ENCODE measurements at places on chromosomes 5 and 9. TPM values are rescaled to one million over a fixed set of nuclear protein-coding genes. Genes with fewer than 3 reads are reported as not detected.

GRCh38 chr5:72234868-72235267, 85.2 kb downstream of the MRPS27 start:
- no peak for DNase-seq
- peaks cover 68% of the 10 kb centered on the region for H3K4me1 ChIP-seq
- no peaks in the 10 kb centered on the region for H3K27me3 ChIP-seq
- no peak overlapping the region for H3K4me3 ChIP-seq
- H3K36me3 ChIP-seq = peaks cover 76% of the 10 kb centered on the region

- no peaks in the 10 kb centered on the region for H3K36me3 ChIP-seq
- peaks cover 51% of the 10 kb centered on the region for H3K4me1 ChIP-seq
- no peak overlapping the region for H3K4me3 ChIP-seq
- peak overlapping the region; percentile 99 for H3K27ac ChIP-seq
- DNase-seq = peak; percentile 39
Observed at GRCh38 chr9:129414993-129415941, 205.6 kb downstream of the C9orf50 start.

DNA sequence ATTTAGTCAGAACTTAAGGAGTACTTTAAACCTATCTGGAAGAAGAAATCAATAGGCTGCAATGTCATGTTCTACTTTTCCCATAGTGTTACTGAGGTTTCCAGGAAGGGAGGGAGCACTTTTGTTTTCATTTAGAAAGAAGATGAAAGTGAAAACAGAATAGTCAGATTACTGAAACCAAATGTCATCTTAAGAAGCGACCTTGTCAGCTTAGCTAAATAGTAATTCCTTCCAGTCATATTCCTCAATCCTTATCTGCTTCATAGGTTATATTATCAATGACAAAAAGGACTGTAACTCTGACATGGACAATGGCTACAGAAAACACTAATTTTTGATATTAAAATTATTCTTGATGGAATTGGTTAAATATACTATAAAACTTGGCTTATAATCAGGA, 27.7 kb downstream of the SAR1B start:
- H3K4me1 ChIP-seq = no peaks in the 10 kb centered on the region
- no peak overlapping the region for H3K4me3 ChIP-seq
- peaks cover 60% of the 10 kb centered on the region for H3K36me3 ChIP-seq
- no peak overlapping the region for H3K27ac ChIP-seq
- DNase-seq = no peak

- H3K36me3 ChIP-seq = no peaks in the 10 kb centered on the region
- H3K4me3 ChIP-seq = no peak overlapping the region
- no peak overlapping the region for H3K27ac ChIP-seq
- no peaks in the 10 kb centered on the region for H3K4me1 ChIP-seq
- no peaks in the 10 kb centered on the region for H3K27me3 ChIP-seq
Observed at GRCh38 chr5:57416278-57416994, 66.2 kb downstream of the ACTBL2 start.

DNA sequence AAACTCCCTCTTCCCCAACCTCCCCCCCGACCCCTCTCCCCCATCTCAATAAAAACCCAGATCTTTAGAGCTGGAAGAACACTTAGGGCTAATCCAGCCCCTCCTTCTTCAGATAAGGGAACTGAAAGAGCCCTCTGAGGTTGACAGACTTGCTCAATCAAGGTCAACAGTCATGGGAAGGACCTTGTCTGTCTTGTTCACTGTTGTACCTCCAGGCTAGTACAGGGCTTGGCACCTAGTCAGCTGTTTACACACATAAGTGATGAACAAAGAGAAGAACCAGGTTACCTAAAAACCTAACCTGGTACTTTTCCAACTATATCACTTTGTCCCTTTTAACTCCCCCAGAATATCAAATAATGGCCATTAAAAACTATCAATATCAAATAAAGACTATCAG, 2.4 kb downstream of the TTC39B start:
- no peaks in the 10 kb centered on the region for H3K36me3 ChIP-seq
- H3K4me1 ChIP-seq = no peaks in the 10 kb centered on the region
- H3K27me3 ChIP-seq = no peaks in the 10 kb centered on the region
- H3K4me3 ChIP-seq = no peak overlapping the region
- H3K27ac ChIP-seq = no peak overlapping the region
- DNase-seq = no peak

- no peaks in the 10 kb centered on the region for H3K4me1 ChIP-seq
- no peaks in the 10 kb centered on the region for H3K36me3 ChIP-seq
- H3K27ac ChIP-seq = no peak overlapping the region
Observed at GRCh38 chr9:108443741-108444140, 412.0 kb downstream of the ACTL7B start.

DNA sequence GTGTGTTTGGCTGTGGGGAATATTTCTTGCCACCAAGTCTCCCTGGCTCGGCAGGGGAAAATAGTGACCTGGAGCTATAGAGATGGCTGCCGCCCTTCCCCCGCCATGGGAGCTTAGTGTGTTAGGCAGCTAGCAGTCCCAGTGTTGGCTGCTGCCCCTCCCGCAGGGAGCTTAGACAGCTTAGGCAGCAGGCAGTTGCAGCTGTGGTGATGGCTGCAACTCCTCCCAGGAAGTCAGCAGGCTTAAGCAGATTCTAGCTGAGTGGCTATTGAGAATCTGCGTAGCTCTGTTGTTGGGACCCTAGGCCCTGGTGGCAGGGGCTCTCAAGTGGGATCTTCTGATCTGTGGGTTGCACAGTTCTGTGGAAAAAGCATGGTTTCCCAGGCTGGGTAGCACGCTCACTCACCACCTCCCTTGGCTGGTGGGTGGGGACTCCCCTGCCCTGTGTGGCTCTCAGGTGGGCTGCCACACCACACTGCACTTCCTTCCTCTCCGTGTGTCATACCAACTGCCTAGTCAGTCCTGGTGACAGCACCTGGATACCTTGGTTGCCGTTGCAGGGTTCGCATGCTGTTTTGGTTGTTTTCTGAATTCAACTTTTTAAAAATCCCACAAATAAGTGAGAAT, 9.3 kb downstream of the OR1N2 start:
- H3K4me1 ChIP-seq = no peaks in the 10 kb centered on the region
- DNase-seq = no peak
- no peak overlapping the region for H3K4me3 ChIP-seq
- no peak overlapping the region for H3K27ac ChIP-seq
- no peaks in the 10 kb centered on the region for H3K36me3 ChIP-seq

- H3K27ac ChIP-seq = no peak overlapping the region
- no peaks in the 10 kb centered on the region for H3K27me3 ChIP-seq
- H3K4me3 ChIP-seq = no peak overlapping the region
- peaks cover 3% of the 10 kb centered on the region for H3K36me3 ChIP-seq
- DNase-seq = no peak
Observed at GRCh38 chr5:177010153-177010552, 3.6 kb upstream of the UIMC1 start.

GRCh38 chr5:139593716-139594319, 32.7 kb downstream of the UBE2D2 start:
- peaks cover 24% of the 10 kb centered on the region for H3K36me3 ChIP-seq
- no peak for DNase-seq
- no peak overlapping the region for H3K27ac ChIP-seq
- H3K4me3 ChIP-seq = no peak overlapping the region
- no peaks in the 10 kb centered on the region for H3K27me3 ChIP-seq

GRCh38 chr5:154881986-154882385, 23.6 kb downstream of the CNOT8 start:
- peaks cover 20% of the 10 kb centered on the region for H3K36me3 ChIP-seq
- H3K27ac ChIP-seq = no peak overlapping the region
- no peaks in the 10 kb centered on the region for H3K27me3 ChIP-seq

DNA sequence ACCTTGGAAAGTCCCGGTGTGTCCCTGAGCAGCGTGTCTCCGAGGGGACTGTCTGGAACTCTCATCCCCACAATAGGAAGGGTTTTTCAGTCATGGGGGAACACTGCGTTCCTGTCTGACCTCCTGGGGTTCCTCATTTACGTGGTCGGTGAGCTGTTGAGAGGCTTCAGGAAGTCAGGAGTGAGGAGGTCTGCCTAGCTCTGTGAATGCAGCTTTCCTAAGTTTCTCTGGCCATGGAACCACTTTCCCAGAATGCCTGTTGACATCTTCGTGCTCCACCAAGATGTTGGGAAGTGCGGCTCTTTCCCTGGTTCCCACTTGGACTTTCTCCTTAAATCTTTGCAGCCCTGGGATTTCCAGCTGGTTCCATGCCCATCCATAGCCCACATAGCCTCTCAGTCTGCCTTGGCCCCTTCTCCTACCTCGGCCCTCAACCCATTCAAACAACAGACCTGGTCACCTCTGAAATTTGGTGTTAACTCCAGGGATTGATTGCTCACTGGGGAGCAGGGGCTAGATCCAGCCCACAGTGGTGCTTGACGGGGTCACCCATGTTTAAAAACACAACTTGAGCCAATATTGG, 27.2 kb downstream of the PSAT1 start:
- no peak overlapping the region for H3K4me3 ChIP-seq
- H3K4me1 ChIP-seq = no peaks in the 10 kb centered on the region
- no peaks in the 10 kb centered on the region for H3K27me3 ChIP-seq
- H3K27ac ChIP-seq = no peak overlapping the region
- no peak for DNase-seq
- H3K36me3 ChIP-seq = peaks cover 33% of the 10 kb centered on the region

DNA sequence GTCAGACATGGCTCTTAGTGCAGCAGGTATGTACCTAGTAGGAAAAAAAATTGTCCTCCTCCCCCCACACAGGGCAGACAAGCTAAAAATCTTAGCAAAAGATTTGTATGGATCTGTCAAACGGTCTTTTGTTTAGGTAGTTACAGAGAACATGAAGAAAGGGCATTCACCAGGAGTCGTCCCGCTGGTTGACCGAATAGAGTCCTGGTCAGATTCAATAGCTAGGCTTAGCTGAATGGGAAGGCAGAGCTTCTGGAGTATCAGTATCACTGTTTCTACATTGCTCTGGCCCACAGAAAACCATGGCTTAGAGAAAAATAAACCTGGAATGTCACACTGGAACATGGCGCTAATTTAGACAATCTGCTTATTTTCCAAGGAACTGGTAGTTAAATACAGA, 642.3 kb downstream of the PTPRD start:
- H3K4me3 ChIP-seq = no peak overlapping the region
- H3K4me1 ChIP-seq = no peaks in the 10 kb centered on the region
- H3K27me3 ChIP-seq = no peaks in the 10 kb centered on the region
- DNase-seq = no peak
- H3K36me3 ChIP-seq = no peaks in the 10 kb centered on the region
- no peak overlapping the region for H3K27ac ChIP-seq

DNA sequence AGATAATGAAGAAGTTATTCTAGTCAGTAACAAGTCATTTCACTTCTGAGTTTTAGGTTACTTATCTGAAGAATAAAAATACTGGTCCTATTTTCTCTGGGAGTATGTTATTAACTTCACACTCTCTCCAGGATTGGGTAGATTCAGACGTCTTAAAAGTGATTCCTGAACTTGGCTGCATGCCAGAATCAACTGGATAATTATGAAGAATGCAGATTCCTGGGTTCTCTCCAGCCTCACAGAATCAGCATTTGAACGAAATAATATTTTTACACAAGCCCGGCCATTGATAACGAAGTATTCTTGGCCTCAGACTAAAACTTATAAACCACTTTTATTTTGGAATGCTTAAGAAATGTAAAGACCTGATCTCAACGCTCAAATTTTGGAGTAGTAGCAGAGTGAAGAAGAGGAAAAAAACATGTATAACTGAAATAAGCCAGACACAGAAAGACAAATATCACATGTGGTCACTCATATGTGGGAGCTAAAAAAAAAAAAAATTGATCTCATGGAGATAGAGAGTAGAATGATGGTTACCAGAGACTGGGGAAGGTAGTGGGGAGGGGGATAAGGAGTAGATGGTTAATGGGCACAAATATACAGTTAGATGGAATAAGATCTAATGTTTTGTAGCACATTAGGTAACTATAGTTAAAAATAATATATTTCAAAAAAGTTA, 507.3 kb downstream of the ISL1 start:
- H3K27me3 ChIP-seq = no peaks in the 10 kb centered on the region
- no peak for DNase-seq
- no peaks in the 10 kb centered on the region for H3K4me1 ChIP-seq
- H3K36me3 ChIP-seq = no peaks in the 10 kb centered on the region
- no peak overlapping the region for H3K4me3 ChIP-seq

GRCh38 chr5:43840424-43841125, 237.6 kb downstream of the NNT start:
- no peaks in the 10 kb centered on the region for H3K36me3 ChIP-seq
- DNase-seq = no peak
- H3K27ac ChIP-seq = no peak overlapping the region
- no peak overlapping the region for H3K4me3 ChIP-seq
- H3K27me3 ChIP-seq = no peaks in the 10 kb centered on the region

GRCh38 chr5:59728356-59728755, 165.2 kb downstream of the PDE4D start:
- H3K36me3 ChIP-seq = no peaks in the 10 kb centered on the region
- no peak for DNase-seq
- no peaks in the 10 kb centered on the region for H3K4me1 ChIP-seq
- no peaks in the 10 kb centered on the region for H3K27me3 ChIP-seq
- no peak overlapping the region for H3K4me3 ChIP-seq

DNA sequence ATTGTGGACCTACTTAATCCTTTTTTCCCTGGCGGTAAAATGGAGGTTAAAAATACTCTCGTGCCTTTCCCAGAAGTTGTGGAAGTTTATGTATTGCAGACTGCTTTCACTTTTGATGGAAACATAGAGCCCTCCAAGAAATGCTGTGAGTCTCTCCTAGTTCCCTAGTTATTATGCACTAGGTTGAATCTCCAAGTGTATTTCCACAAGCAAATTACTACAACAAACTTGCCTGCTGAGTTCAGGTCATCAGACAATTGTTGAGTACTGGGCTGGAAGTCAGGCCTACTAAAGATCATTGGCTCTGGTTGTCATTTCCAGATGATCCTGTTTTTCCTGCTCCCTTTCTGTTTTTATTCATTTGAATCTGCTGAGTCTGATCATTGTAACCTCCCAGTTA, 104.1 kb downstream of the CD180 start:
- no peaks in the 10 kb centered on the region for H3K4me1 ChIP-seq
- no peaks in the 10 kb centered on the region for H3K27me3 ChIP-seq
- peaks cover 3% of the 10 kb centered on the region for H3K36me3 ChIP-seq
- no peak overlapping the region for H3K4me3 ChIP-seq
- no peak overlapping the region for H3K27ac ChIP-seq

GRCh38 chr5:101362067-101362466, 459.0 kb upstream of the ST8SIA4 start:
- no peaks in the 10 kb centered on the region for H3K27me3 ChIP-seq
- no peaks in the 10 kb centered on the region for H3K4me1 ChIP-seq
- H3K4me3 ChIP-seq = no peak overlapping the region
- H3K27ac ChIP-seq = no peak overlapping the region
- no peaks in the 10 kb centered on the region for H3K36me3 ChIP-seq
- DNase-seq = no peak

GRCh38 chr9:92711146-92711545, 41.2 kb upstream of the IPPK start:
- H3K27me3 ChIP-seq = no peaks in the 10 kb centered on the region
- H3K4me1 ChIP-seq = peaks cover 13% of the 10 kb centered on the region
- no peak overlapping the region for H3K27ac ChIP-seq
- DNase-seq = no peak

Gene HMHB1
- total RNA-seq = not detected

Gene NIPAL4
- total RNA-seq = not detected

Gene NEUROG1
- not detected for total RNA-seq

Gene CTNNAL1
- total RNA-seq = 46.9 TPM

Gene KIF4B
- total RNA-seq = 0.07 TPM

Gene PTBP3
- total RNA-seq = 116 TPM

All from K562 (cell line).